Spinal cord (tissue), 10 donors: ENCODE measurements at places on chromosomes 2 and 18. TPM values are rescaled to one million over a fixed set of nuclear protein-coding genes. Genes with fewer than 3 reads are reported as not detected.

Gene ASXL3
- polyA plus RNA-seq: 12.1 TPM

Gene KCNJ13
- polyA plus RNA-seq: 0.24 TPM

DNA sequence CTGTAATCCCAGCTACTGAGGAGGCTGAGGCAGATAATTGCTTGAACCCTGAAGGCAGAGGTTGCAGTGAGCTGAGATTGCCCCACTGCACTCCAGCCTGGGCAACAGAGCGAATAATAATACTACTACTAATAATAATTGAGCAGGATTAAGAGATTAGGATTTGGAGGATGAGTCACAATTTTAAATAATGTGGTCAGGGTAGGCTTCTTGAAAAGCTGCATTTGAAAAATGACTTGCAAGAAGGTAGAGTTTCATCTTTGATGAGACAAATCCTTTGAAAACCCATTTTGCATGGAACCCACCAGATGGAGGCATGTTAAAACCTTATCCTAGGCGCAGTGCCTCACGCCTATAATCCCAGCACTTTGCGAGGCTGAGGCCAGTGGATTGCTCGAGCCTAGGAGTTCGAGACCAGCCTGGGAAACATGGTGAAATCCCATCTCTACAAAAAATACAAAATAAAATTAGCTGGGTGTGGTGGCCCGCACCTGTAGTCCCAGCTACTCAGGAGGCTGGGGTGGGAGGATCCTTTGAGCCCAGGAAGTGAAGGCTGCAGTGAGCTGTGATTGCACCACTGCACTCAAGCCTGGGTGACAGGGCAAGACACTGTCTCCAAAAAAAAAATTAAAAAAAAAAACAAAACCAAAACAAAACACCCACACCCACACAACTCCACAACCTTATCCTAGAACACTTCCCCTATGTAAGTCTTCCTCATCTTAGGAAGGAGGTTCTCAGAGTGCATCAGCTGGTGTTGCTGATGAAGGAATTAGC is 3.3 kb upstream of the ATP8B1 start:
- peaks cover 33% of the 10 kb centered on the region for H3K27me3 ChIP-seq
- no peaks in the 10 kb centered on the region for H3K36me3 ChIP-seq
- H3K4me3 ChIP-seq: no peak overlapping the region
- DNase-seq: no peak
- H3K27ac ChIP-seq: no peak overlapping the region

Gene PCARE
- not detected for polyA plus RNA-seq

DNA sequence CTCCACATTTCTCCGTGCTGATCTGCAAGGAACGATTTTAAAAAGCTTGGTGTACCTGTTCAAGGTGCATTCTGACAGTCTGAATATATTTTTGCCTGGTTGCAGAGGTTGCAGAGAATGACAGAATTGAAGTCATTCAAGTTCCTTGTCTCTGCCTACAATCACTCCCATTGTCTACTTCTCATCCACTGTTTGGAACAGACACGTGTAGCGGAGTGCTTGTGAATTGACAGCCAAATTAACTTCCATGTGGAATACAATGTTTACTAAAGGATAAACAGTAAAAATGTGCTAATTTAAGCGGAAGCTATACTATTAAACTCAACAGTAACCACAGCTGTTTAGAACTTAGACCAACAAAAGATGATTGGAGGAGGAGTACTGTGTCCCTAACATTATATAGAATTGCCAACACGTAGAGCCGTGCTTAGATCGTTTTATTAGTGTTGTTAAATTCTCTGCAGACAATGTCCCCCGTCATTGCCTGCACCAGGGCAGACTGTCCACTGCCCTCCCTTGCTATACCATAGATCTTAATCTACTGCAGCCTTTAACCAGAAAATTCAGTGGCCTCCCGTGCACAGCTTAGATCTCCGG is 87.3 kb upstream of the ZCCHC2 start:
- DNase-seq: no peak
- no peaks in the 10 kb centered on the region for H3K36me3 ChIP-seq
- H3K27me3 ChIP-seq: no peaks in the 10 kb centered on the region
- H3K4me3 ChIP-seq: no peak overlapping the region

GRCh38 chr18:24989760-24990593 is 362.0 kb downstream of the ZNF521 start:
- no peak overlapping the region for H3K4me3 ChIP-seq
- no peaks in the 10 kb centered on the region for H3K36me3 ChIP-seq

Gene WDR7
- polyA plus RNA-seq: 29.1 TPM

DNA sequence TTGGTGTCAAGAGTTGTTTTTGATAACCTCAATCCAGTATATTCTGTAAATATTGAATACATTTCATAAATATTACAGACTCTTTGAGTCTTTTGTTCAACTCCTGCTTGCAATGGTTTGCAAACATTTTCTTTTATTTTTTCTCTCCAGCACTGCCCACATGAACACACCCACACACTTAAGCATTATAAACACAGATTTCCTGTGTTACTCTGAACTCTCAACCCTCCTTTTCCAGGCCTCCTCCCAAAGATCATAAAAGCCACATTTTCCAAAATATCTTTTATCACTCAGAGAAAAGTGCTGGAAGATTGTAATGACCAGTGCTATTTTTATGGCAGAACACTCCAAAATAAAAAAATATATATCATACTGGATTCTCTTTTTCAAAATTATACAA is 20.5 kb downstream of the ARHGAP25 start:
- DNase-seq: no peak
- no peaks in the 10 kb centered on the region for H3K27me3 ChIP-seq
- H3K4me1 ChIP-seq: no peaks in the 10 kb centered on the region
- H3K36me3 ChIP-seq: no peaks in the 10 kb centered on the region

GRCh38 chr18:2976218-2977132 is 36.5 kb downstream of the LPIN2 start:
- peaks cover 4% of the 10 kb centered on the region for H3K4me1 ChIP-seq
- no peak overlapping the region for H3K27ac ChIP-seq
- H3K36me3 ChIP-seq: no peaks in the 10 kb centered on the region
- H3K27me3 ChIP-seq: no peaks in the 10 kb centered on the region
- DNase-seq: no peak

GRCh38 chr2:182852090-182852489 is 14.3 kb downstream of the FRZB start:
- no peak overlapping the region for H3K27ac ChIP-seq
- H3K36me3 ChIP-seq: no peaks in the 10 kb centered on the region
- H3K4me3 ChIP-seq: no peak overlapping the region
- H3K4me1 ChIP-seq: no peaks in the 10 kb centered on the region
- H3K27me3 ChIP-seq: no peaks in the 10 kb centered on the region
- DNase-seq: no peak

GRCh38 chr2:219624565-219624964 is 2.9 kb upstream of the SLC4A3 start:
- H3K27ac ChIP-seq: no peak overlapping the region
- H3K4me3 ChIP-seq: no peak overlapping the region
- DNase-seq: no peak
- no peaks in the 10 kb centered on the region for H3K27me3 ChIP-seq

- H3K4me3 ChIP-seq: no peak overlapping the region
- no peaks in the 10 kb centered on the region for H3K4me1 ChIP-seq
- H3K36me3 ChIP-seq: no peaks in the 10 kb centered on the region
- H3K27ac ChIP-seq: no peak overlapping the region
- no peaks in the 10 kb centered on the region for H3K27me3 ChIP-seq
- DNase-seq: no peak
Measured at GRCh38 chr2:110977403-110977802, 143.3 kb upstream of the BCL2L11 start.

GRCh38 chr18:31294199-31294747 is 23.7 kb upstream of the DSG1 start:
- no peak overlapping the region for H3K27ac ChIP-seq
- no peaks in the 10 kb centered on the region for H3K27me3 ChIP-seq
- no peak for DNase-seq
- H3K4me1 ChIP-seq: no peaks in the 10 kb centered on the region

GRCh38 chr18:77052983-77053309 is 79.6 kb downstream of the MBP start:
- peaks cover 55% of the 10 kb centered on the region for H3K4me1 ChIP-seq
- DNase-seq: no peak
- H3K27me3 ChIP-seq: peaks cover 2% of the 10 kb centered on the region
- no peak overlapping the region for H3K27ac ChIP-seq

DNA sequence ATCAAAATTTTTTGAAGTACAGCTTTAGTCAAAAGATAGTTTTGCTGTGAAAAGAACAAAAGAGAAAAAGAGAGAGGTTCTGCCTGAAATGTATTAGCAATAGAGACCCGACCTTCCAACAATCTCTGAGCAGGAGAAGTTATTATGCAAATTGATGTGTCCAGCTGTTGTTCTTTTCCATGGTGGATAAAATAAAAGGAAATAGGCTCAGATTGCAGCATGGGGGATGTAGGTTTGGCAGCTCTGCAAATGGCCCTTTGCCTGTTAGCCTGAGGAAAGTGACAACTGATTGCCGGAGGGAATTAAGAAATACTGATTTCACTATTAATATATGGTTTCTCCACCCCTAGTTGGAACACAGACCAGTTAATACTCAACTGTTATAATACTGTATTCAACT is 1283.2 kb upstream of the NXPH2 start:
- no peaks in the 10 kb centered on the region for H3K36me3 ChIP-seq
- H3K27me3 ChIP-seq: no peaks in the 10 kb centered on the region
- H3K4me3 ChIP-seq: no peak overlapping the region
- DNase-seq: peak; percentile 32
- H3K4me1 ChIP-seq: no peaks in the 10 kb centered on the region

Gene TMEM37
- 4.7 TPM for polyA plus RNA-seq

- no peaks in the 10 kb centered on the region for H3K4me1 ChIP-seq
- no peak for DNase-seq
- H3K4me3 ChIP-seq: no peak overlapping the region
- no peaks in the 10 kb centered on the region for H3K36me3 ChIP-seq
- no peak overlapping the region for H3K27ac ChIP-seq
- H3K27me3 ChIP-seq: no peaks in the 10 kb centered on the region
Measured at GRCh38 chr18:11663439-11664029, 25.5 kb upstream of the GNAL start.

GRCh38 chr2:2623939-2624338 is 292.9 kb upstream of the MYT1L start:
- no peak overlapping the region for H3K27ac ChIP-seq

Gene KIF3C
- 132 TPM for polyA plus RNA-seq

Gene AGXT
- not detected for polyA plus RNA-seq

Gene ALK
- polyA plus RNA-seq: 16.7 TPM

GRCh38 chr2:149562324-149562723 is 25.3 kb downstream of the MMADHC start:
- H3K27me3 ChIP-seq: no peaks in the 10 kb centered on the region
- peak; percentile 3 for DNase-seq
- peaks cover 2% of the 10 kb centered on the region for H3K36me3 ChIP-seq
- H3K27ac ChIP-seq: no peak overlapping the region

GRCh38 chr18:14958701-14959100 is 210.7 kb downstream of the ANKRD30B start:
- H3K27me3 ChIP-seq: no peaks in the 10 kb centered on the region
- H3K4me1 ChIP-seq: no peaks in the 10 kb centered on the region
- no peak overlapping the region for H3K4me3 ChIP-seq
- DNase-seq: no peak
- no peak overlapping the region for H3K27ac ChIP-seq
- H3K36me3 ChIP-seq: no peaks in the 10 kb centered on the region

- H3K27me3 ChIP-seq: no peaks in the 10 kb centered on the region
- H3K36me3 ChIP-seq: no peaks in the 10 kb centered on the region
- H3K4me3 ChIP-seq: no peak overlapping the region
Measured at GRCh38 chr2:7792031-7792651, 874.9 kb downstream of the RNF144A start.

DNA sequence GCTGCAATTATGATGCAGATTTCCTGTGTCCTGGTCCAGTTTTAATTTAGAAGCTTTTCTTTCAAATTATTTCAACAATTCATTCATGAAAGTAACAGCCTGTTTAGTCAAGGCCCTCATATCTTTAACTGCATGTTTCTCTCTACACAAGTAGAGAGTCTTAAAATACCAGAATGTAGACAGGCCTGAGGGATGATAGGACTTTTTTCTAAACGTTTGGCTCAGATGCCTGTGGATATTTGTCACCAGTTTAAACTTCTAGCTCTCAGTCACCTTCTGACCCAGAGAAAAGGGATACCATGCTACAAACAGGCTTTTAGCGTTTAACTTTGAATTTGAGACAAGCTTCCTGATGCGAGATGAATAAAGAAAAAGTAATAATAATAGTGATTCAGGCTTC is 15.7 kb downstream of the COL5A2 start:
- no peaks in the 10 kb centered on the region for H3K27me3 ChIP-seq
- DNase-seq: no peak
- H3K4me1 ChIP-seq: no peaks in the 10 kb centered on the region
- no peak overlapping the region for H3K4me3 ChIP-seq
- no peaks in the 10 kb centered on the region for H3K36me3 ChIP-seq

Gene ERCC3
- 61.2 TPM for polyA plus RNA-seq

Gene NGEF
- polyA plus RNA-seq: 38.9 TPM

- no peak for DNase-seq
- H3K27me3 ChIP-seq: no peaks in the 10 kb centered on the region
- no peak overlapping the region for H3K27ac ChIP-seq
- no peak overlapping the region for H3K4me3 ChIP-seq
- H3K36me3 ChIP-seq: no peaks in the 10 kb centered on the region
Measured at GRCh38 chr18:69599377-69599776, 198.7 kb downstream of the DOK6 start.

GRCh38 chr2:15671842-15672815 is 80.5 kb downstream of the DDX1 start:
- H3K36me3 ChIP-seq: no peaks in the 10 kb centered on the region
- DNase-seq: no peak
- no peak overlapping the region for H3K27ac ChIP-seq
- no peak overlapping the region for H3K4me3 ChIP-seq

DNA sequence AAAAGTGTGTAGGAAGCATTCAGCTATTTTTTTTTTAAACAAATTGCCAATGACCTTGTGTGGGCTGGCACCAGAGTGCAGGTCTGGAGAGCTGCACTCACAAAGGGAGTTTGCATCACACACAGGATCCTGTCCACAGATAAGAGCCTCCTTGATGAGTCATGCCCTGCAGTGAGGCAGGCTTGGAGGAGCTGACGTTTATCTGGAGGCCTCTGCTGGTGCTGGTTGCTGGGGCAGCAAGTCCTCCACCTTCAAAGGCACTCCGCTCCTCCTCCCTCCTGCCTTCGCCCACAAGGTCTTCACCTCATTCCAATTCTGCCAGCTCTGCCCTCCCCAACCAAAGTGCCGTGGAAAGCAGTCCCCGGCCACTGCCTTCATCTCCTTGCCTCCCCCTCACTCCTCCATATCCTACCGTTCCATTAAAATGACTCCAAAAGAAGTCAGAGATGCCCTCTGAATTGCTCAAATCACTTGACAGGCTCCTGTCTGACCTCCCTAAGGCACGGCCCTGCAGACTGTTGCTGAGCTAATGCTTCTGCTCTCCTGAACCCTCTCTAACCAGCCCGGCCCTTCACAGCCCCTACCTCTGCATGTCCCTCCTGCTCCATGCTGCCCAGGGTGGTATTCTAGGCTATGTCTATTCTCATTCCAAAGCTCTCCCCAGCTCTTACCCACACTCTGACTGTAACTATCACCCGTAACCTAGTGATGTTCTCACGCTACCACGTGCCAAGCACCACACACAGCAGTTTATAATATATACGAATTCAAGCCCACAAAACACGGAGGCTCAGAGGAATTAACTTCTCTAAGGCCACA is 30.9 kb downstream of the LONRF2 start:
- H3K4me3 ChIP-seq: no peak overlapping the region
- H3K27me3 ChIP-seq: no peaks in the 10 kb centered on the region
- peaks cover 34% of the 10 kb centered on the region for H3K36me3 ChIP-seq

Gene IRS1
- polyA plus RNA-seq: 15.7 TPM

Gene STK17B
- 10.7 TPM for polyA plus RNA-seq

GRCh38 chr2:64019083-64019974 is at the start of gene VPS54:
VPS54 (minus strand) TSS chr2:64019428; CDS start chr2:63983999, 35,429 bp downstream.
- peak within 1 kb of the TSS; percentile 97 for H3K27ac ChIP-seq
- DNase-seq: peak; percentile 33
- no peaks in the 10 kb centered on the region for H3K27me3 ChIP-seq
- no peaks in the 10 kb centered on the region for H3K36me3 ChIP-seq
- H3K4me1 ChIP-seq: peaks cover 10% of the 10 kb centered on the region
